T-cell (primary cell): ENCODE measurements at places on chromosomes 12 and 14.
A peak's percentile ranks its signal among the peaks of the same experiment; 100 is the strongest.

DNA sequence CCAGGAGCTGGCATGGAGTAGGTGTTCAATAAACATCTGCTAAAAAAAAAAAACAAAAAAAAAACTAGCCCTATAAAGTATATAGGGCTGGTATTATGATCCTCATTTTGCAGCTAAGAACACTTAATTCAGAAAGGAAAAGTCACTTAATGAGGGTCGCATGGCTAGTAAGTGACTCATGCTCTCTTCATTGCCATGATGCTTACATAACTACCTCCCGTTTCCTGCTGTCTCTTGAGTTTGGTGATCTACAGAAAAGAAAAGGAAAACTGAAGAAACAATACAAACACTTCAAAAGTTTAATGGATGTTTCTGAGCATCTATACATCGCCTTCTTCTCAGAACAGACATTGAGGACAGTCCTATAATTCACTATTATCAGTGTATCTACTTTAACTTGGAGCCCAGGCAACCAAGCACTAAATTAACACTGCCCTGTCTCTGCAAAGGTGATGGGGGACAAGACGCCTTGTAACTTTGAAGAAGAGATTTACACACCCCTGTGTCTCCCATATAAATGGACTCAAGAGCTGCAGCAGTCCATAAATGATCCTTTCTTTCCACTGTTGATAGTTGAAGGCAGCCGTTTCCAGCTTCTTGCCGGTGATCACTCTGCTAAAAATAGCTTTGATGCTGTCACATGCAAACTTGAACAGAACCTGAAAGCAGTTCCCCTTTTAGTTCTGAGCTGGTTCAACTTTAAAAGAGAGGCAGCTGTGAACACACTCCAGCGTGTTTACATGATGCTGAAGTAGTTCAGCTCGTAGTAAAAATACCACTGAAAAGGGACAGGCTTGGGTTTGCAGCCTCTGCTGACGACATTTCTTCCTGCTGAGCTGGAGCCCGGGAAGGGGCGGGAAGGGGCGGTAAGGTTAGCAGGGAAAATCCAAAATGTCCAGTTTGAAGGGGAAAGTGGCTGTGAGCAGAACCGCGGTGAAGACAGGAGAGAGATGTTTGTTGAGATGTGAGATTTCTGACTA is 113.3 kb downstream of the FOXN3 start:
- peak; percentile 39 for DNase-seq

GRCh38 chr12:98656289-98657101 is 11.4 kb downstream of the APAF1 start:
- DNase-seq: no peak

GRCh38 chr14:105138021-105138541 is 30.5 kb downstream of the JAG2 start:
- no peak for DNase-seq

- no peak for DNase-seq
Measured at GRCh38 chr14:89264196-89264800, 152.7 kb downstream of the FOXN3 start.

DNA sequence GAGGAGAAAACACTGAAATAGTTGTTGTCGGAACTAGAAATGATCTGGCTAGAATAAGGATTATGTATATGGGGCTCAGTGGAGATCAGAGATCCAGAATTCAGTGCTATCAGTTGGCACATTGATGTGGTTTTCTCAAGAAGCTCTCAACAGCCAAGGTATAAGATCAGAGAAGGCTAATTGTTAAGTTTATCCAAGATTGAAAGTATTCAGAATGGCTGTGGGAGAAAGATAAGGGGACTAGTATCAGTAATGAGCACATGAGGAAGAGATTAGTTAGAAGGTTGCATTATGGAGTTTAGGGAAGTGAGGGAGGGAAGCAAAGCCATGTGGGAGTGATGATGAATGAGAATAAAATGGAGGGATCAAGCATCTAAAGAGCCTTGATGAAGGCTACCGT is 128.1 kb upstream of the MIS18BP1 start:
- no peak for DNase-seq

DNA sequence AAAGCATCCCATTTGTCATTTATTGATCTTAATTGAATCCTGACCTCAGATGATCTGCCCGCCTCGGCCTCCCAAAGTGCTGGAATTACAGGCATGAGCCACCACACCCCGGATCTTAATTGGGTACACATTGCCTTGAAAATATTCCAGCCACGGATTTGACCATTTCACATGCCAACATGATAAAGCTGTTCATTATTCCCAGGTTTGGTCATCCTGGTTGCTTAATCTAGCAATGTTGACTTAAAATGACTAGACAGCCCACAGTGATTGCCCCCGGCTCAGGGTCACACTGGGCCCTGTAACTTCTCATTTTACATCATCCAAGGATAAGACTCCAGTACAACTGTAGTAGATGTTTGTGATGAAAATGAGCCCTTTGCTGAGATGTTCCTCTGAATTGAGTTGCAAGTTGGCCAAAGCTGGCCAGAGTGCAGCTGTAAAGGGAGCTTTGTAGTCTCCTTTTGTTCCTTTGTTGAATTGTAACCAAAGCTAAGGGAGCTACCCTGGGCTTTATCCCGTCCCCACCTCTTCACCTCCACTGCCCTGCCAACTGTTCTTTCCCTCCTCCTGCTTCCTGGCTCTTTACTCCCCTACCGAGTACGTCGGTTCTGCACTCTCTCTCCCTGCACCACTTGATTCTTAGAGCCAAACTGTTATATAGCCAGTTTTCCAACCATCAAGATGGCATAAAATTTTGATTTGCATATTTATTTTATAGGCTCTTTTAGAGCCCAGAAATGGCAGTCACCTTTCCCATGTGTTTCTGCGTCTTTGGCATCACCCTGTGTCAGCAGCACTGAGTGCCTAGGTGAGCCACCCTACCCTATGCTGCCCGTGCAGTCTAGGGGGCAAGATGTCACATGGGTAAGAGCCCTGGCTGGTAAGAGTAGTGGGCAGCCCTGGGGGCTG is 141.3 kb upstream of the HIF1A start:
- no peak for DNase-seq

GRCh38 chr14:105026802-105027563 is 6.1 kb upstream of the CDCA4 start:
- DNase-seq: no peak

DNA sequence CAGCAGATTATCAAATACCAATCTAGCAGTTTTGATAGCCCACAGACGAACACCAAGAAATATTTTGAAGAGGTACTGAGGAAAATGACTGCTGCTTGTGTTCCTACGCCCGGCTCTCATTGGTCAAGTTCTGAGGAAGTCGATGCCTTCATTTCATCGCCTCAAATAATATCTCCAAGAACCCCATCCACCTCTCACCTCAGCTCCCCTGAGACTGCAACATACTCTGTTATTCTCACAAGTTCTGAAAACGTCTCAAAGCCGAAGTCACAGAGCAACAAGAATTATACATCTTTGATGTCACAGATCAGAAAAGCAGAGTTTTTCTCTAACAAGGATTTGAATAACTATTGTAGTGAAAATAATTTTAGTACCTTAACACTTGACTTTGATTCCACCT is 55.5 kb upstream of the BCAT1 start:
- DNase-seq: no peak

DNA sequence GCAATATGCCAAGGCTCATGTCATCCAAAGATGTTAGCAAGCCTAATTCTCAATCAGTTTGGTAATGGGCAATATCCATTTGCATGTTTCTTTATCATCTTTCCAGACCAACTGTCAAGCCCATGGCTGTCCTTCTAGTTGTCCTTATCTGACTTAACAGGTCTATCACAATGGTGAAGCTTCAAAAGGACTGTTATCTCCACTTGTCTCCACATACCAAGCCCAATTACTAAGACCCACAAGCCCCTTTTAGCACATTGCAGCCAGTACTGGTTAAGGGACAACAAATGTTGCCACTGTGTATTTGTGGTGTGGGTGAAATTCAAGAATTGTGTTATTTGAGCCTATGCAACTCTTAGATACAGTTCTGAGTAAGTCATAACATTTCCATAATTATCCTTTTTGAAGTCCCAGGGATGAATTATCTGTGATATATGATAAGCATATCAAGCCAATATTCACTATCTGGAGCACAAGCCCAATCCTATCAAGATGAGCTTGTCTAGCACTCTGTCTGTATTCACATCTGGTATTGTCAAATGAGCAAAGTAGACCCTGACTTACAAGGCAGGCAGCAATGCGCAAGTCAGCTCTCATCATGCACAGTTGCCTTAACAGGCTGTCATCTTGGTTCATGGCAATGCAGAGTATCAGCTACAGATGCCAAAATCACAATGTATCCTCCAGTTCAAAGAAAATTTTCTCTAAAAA is 19.3 kb upstream of the ST8SIA1 start:
- no peak for DNase-seq

GRCh38 chr14:96165493-96166436 is 38.9 kb upstream of the BDKRB2 start:
- no peak for DNase-seq

DNA sequence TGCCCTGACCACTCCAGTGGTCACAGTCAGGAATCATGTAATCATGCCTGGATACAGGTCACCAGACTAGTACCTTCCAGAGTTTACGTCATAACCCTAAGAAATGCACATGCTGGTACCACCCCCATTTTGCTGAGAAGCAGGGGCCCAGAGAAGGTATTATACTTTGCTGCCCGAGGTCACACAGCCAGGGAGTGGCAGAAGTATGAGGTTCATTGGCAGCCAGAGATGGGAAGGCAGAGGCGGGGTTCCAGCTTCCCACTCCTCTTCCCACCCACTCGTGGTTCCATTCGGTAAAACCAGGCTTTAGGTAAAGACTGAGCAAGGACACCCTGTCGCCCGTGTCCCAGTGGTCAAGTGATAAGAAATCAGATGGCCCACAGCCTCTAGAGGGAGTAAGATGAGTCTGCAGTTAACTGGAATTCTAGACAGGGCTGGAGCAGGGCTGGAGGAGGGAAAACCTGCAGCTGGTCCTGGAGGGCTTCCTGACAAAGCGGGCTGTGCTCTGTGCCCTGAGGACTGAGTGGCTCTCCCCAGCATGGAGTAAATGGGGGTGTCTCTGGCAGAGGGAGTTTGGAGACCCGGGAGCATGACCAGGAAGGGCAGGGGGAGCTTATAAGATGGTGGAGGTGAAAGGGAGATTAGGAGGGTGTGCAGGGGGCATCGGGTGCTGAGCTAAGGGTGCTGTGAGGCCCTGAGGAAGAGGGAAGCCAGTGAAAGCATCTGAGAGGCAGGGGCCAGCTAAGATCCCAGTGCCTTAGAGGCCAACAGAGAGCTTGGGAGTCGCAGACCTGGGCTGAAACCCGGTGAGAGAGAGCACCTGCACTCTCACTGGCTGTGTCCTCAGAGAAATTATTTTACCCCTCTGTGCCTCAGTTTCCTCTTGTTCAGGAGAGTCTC is 5.7 kb downstream of the FAM222A start:
- DNase-seq: no peak

- DNase-seq: no peak
Measured at GRCh38 chr14:95048771-95049312, 108.5 kb downstream of the DICER1 start.

- no peak for DNase-seq
Measured at GRCh38 chr12:74897425-74898211, 312.0 kb downstream of the KCNC2 start.

DNA sequence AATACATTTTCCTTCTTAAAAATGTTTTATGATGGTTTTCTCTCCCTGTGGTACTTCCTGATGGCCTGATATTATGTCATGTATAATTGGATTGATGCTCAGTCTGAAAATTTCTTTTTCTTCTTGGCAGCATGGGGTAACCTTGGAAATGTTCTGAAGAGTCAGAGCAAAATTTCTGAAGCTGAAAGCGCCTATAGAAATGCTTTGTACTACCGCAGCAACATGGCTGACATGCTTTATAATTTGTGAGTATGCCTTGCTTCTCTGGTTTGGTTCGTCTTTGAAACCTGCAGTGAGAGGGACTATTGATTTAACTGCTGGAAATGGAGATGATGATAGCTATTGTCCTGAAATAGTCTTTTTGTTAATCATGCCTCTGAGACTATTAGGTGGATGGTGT is 243.6 kb downstream of the TMTC2 start:
- no peak for DNase-seq

DNA sequence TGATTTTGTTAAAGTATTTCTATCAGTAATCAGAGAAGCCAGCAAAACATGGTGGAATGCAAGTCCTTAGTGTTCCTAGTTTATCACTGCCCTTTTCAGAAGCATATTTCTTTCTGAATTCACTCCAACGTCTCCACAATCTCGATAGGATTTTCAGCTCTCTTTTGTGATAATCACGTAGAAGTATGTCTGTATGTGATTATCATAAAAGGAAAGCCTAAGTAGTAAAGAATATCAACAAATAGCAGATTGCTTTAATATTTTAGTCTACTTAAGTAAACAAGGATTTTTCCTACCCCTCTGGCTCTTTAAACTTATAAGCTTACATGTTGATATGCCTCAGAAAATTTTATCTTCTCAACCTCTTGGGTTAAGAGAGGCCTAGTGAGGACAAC is 147.4 kb upstream of the NUDT4 start:
- DNase-seq: no peak

GRCh38 chr12:27252934-27253333 is 8.8 kb downstream of the STK38L start:
- no peak for DNase-seq

DNA sequence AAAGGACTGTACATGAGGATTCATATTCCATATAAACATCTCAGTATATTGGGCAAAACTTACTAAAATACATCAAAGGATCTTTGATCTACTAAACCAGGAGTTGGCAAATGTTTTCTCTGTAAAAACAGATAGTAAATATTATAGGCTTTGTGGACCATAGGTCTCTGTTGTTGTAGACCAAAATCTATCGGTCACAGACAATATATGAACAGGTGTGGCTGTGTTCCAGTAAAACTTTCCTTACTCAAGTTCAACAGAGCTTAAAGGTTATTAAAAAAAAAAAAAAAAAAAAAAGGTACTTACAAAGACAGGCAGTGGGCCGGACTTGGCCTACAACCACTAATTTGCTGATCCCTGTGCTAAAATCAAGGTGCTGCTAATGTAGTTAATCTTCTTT is 40.3 kb downstream of the PAWR start:
- no peak for DNase-seq

DNA sequence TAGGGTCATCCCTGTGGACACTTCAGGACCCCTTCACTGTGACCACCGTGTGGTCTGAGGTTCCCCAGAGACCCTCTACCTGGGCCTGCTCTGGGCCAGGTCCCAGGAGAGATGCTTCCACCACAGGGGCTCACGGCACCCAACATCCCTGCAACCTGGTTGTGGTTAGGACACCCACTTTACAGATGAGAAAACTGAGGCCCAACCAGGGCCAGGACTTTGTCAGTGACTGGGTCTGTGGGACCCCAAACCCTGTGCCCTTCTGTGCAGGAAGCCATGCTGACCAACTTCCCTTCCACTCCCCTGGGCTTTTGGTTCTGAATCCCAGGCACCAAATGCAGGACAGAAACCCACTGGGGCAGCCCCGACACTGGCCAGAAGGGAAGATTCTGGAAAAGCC is 21.6 kb downstream of the BEGAIN start:
- DNase-seq: no peak

GRCh38 chr12:94305130-94305957 is 154.3 kb downstream of the CEP83 start:
- no peak for DNase-seq
